ENCODE measurements at places on chromosomes 1 and 21.

- H3K27ac ChIP-seq = no peak overlapping the region
- H3K36me3 ChIP-seq = no peaks in the 10 kb centered on the region
- no peak for DNase-seq
- no peak overlapping the region for H3K4me3 ChIP-seq
- no peaks in the 10 kb centered on the region for H3K4me1 ChIP-seq
These were observed 120.0 kb downstream of the SETD4 start for GRCh38 chr21:35940074-35940927.

DNA sequence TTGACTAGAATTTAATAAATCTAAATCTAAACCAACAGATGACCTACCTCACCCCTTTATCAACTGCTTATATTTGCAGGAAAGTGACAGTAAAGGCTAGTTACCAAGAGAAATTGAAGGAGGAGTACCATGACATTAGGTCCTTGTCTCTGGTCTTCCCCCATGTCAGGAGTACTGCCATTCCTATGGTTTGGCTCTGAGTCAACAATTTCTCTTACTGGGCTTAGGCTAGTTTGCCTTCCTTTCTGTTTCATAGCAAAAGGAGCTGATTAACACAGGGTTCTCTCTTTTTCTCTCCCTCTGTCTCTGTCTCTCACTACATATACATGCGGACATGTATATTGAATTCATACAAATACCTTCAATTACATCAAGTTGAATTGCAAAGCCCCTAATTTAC, 579.9 kb downstream of the DPYD start:
- H3K27ac ChIP-seq = no peak overlapping the region
- H3K36me3 ChIP-seq = no peaks in the 10 kb centered on the region
- H3K27me3 ChIP-seq = peaks cover 2% of the 10 kb centered on the region
- H3K4me1 ChIP-seq = no peaks in the 10 kb centered on the region
- no peak overlapping the region for H3K4me3 ChIP-seq

DNA sequence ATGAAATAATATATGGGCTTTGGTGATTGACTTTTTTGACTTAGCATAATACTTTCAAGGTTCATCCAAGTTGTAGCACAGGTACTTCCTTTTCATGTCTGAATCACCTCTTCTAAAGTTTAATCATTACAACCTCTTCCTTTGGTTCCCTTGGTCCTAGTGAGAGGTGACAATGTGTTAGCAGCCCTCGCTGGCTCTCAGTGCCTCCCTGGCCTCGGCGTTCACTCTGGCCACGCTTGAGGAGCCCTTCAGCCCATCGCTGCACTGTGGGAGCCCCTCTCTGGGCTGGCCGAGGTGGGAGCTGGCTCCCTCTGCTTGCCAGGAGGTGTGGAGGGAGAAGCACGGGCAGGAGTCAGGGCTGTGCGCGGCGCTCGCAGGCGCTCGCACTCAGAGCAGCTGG, 13.0 kb upstream of the RCAN3 start:
- H3K27me3 ChIP-seq = peaks cover 1% of the 10 kb centered on the region
- H3K4me3 ChIP-seq = no peak overlapping the region
- DNase-seq = no peak
- H3K27ac ChIP-seq = no peak overlapping the region
- H3K4me1 ChIP-seq = peaks cover 37% of the 10 kb centered on the region

- no peak overlapping the region for H3K4me3 ChIP-seq
- H3K27me3 ChIP-seq = no peaks in the 10 kb centered on the region
- H3K27ac ChIP-seq = no peak overlapping the region
- no peaks in the 10 kb centered on the region for H3K36me3 ChIP-seq
These were observed 154.8 kb upstream of the CHODL start for GRCh38 chr21:18089786-18090185.

- peak overlapping the region; percentile 74 for H3K27ac ChIP-seq
- DNase-seq = no peak
- H3K4me1 ChIP-seq = peaks cover 66% of the 10 kb centered on the region
- H3K27me3 ChIP-seq = no peaks in the 10 kb centered on the region
- peak overlapping the region; percentile 53 for H3K4me3 ChIP-seq
These were observed 31.5 kb downstream of the SNAP47 start for GRCh38 chr1:227766653-227767277.

DNA sequence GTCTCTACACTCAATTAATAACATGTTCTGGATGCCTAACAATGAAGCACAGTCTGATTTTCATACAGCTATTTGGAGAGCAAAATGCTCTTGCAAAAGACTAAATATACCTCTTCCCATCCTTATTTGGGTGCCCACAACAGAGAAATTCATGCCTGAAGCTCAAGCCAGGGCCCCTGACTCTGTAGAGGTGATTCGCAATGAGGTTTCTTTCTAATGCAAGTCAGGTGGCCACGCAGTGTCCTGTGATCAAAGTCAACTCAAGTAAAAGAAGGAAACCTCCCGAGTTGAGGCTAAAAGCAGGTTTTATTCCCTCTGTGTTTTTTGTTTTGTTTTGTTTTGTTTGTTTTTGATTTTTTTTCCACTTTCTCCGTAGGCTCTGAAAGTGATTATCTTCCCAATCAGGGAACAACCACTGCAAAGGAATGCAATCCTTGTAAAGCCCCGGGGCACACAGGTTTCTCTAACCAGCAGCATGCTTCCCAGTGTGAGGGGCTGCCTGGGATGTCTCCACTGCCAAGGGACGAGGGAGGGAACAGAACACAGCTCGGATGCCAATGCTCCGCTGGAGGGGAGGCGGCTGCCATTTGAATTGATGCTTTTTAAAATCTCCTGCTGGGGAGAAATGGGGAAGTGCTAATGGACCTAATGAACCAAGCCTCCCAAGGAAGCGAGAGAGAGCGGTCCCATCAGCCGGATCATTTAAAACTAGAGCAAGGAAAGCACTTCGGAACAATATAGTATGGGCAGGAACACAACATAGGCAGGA, 73.8 kb upstream of the SSX2IP start:
- H3K4me3 ChIP-seq = no peak overlapping the region
- H3K36me3 ChIP-seq = no peaks in the 10 kb centered on the region
- DNase-seq = no peak
- peaks cover 27% of the 10 kb centered on the region for H3K27me3 ChIP-seq
- peaks cover 2% of the 10 kb centered on the region for H3K4me1 ChIP-seq

DNA sequence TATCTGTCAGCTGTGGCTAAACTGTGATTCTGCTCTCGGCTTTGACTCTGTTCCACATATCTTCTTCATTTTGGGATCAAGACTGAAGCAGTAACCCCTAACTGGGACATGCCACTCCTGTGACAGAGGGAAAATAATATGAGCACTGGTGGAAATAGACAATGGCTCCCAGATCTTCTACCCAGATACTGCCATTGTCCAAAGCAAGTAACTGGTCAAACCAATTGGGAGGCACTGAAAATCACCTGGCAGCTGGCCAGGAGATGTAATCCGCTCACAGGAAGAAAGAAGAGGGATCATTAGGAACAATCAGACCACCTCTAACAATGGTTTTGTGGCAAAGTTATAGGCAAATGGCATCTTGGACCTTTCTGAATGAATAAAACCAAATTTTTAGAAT, 10.7 kb downstream of the SNX7 start:
- H3K27me3 ChIP-seq = no peaks in the 10 kb centered on the region
- no peak overlapping the region for H3K27ac ChIP-seq
- H3K36me3 ChIP-seq = no peaks in the 10 kb centered on the region

DNA sequence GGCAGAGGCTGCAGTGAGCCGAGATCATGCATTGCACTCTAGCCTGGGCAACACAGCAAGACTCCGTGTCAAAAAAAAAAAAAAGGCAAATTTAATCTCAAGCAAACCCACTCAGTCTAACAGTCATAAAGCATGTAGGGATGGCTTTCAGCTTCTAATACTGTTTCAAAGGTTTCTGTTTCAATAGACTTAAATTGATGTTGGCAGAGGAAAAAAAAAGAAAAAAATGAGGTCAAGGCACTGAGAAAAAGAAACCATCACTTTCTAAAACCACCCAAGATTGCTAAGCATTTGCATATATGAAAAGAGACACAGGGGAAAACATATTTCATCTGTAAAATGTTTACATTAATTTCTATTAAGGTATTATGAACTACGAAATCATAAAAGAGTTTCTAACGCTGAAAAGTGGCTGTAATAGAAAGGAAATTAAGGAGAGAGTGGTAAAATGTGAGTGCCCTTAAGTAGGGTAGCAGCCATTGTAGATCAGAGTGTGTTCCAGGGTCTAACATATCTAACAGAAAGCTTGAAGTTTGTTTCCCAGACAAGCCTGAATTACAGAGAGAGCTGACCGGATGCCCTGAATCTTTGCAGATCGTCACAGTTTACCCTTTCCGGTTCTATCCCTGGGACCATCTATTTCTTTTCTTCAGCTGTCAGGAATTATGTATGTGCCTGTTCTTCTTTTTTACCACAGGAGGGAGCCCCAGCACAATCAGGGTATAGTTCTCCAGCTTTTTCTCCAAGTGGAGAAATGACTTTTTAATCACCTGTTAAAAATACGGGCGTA, 70.0 kb downstream of the PLD5 start:
- no peak for DNase-seq
- H3K27ac ChIP-seq = no peak overlapping the region
- H3K4me3 ChIP-seq = no peak overlapping the region

GRCh38 chr21:25733859-25734653, 648 bp downstream of the ATP5PF start:
- H3K4me3 ChIP-seq = peak overlapping the region; percentile 97
- H3K27me3 ChIP-seq = no peaks in the 10 kb centered on the region
- H3K27ac ChIP-seq = peak overlapping the region; percentile 100
- peaks cover 43% of the 10 kb centered on the region for H3K4me1 ChIP-seq
- no peak for DNase-seq

GRCh38 chr21:14877581-14878228, 187.1 kb downstream of the NRIP1 start:
- no peak overlapping the region for H3K4me3 ChIP-seq
- no peaks in the 10 kb centered on the region for H3K36me3 ChIP-seq
- H3K4me1 ChIP-seq = no peaks in the 10 kb centered on the region
- no peak for DNase-seq

DNA sequence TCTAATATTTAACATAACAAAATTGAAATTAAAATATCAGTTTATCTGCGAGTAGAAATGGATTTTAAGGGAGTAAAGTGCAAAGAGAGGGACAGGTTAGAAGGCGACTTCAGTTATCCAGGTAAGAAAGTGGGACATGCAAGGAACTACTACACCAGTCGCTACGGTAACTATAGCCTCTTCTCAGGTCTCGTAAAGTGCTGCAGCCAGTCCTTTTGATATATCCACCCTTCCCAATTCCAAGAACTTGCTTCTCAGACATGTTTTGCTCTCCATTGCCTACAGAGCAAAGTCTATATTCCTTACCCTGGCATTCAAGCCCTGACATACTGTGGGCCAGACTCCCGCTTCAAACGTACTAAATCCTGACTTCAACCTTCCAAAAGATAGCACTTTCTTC, 2.5 kb downstream of the COA7 start:
- peak overlapping the region; percentile 8 for H3K4me3 ChIP-seq
- peaks cover 24% of the 10 kb centered on the region for H3K36me3 ChIP-seq
- peaks cover 32% of the 10 kb centered on the region for H3K4me1 ChIP-seq
- DNase-seq = no peak
- no peaks in the 10 kb centered on the region for H3K27me3 ChIP-seq
- no peak overlapping the region for H3K27ac ChIP-seq

DNA sequence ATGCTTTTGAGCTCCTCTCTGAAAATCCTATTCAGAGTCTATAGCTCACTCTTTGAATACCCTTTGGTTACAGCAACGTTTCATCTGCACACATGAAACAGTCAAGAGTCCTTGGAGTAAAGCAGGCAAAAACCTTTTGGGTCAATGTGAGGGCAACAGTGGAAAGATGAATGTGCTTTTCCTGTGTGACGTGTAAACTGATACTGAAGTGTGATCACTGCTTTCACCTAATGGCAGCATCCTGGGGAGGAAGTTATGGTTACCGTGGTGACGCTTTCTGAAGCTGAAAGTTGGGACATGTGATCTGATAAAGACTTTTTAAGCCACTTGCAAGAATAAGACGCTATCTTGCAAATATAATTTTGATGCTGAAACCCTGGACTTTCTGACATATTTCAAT, 160.0 kb downstream of the SEC16B start:
- no peak overlapping the region for H3K27ac ChIP-seq
- DNase-seq = no peak
- no peaks in the 10 kb centered on the region for H3K27me3 ChIP-seq
- no peaks in the 10 kb centered on the region for H3K36me3 ChIP-seq
- no peaks in the 10 kb centered on the region for H3K4me1 ChIP-seq
- H3K4me3 ChIP-seq = no peak overlapping the region

DNA sequence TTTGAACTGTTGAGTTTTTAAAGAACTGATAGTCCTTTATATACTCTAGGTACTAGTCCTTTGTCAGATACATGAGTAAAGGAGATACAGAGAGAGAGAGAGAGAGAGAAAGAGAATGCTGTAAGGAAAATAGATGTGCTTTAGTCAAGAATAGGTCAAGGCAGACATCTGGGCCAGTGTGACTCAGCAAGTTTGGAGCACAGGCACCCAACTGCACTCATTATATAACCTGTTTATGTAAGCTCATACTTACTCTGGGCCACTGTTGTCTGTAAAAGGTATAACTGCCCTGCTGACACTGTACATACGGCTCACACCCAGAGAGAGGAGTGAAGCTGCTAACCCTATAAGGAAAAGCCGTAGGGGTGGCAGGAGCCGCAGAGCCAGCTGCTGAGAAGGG, 32.2 kb upstream of the AKT3 start:
- DNase-seq = no peak
- H3K27ac ChIP-seq = no peak overlapping the region
- no peak overlapping the region for H3K4me3 ChIP-seq
- H3K4me1 ChIP-seq = no peaks in the 10 kb centered on the region

DNA sequence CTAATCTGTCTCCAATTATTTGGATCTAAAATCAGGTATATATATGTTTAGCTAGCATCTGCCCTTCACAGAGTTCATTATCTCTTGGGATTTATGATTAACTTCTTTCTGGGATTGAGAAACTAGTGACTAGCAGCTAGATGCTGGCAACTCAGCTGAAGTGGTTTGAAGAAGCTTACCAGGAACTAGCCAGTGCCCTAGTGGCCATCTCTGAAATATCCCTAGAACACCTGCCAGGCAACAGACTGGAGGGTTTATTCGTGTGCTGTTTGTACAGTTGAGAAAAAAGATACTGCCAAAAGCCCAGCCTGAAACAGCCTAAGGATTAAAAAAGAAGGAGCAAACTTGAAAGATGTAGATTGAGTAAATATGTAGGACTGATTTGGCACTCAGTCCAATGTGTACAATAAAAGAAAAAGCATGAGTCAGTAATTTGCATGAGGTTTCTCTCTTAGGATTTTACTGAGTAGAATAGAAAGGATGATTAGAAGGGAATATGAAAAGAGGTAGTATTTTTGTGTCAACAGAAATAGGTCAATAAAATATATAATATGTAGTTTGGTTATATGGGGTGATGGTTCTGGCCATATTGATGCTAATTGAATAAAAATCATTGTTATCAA, 1144.6 kb upstream of the ADGRL2 start:
- DNase-seq = no peak
- no peaks in the 10 kb centered on the region for H3K27me3 ChIP-seq
- H3K27ac ChIP-seq = no peak overlapping the region
- H3K36me3 ChIP-seq = no peaks in the 10 kb centered on the region
- H3K4me1 ChIP-seq = no peaks in the 10 kb centered on the region
- no peak overlapping the region for H3K4me3 ChIP-seq

DNA sequence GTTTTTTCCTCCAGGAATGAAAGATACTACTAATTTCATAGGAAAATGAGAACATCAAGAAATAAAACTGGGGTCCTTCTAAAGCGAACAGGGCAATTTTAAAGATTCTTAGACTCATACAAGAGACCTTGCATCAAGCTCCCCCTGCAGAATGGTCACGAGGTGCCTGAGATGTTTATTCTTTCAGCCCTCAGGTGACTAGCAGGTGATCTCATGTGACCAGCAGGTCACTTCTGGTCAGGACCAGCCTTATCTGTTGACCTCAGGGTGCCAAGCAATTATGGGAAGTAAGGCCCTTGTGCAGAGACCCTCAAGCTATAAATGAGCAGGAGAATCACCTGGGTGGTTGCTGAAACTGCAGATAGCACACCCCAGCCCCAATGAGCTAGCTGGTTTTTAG, 20.6 kb upstream of the TMEM51 start:
- H3K4me1 ChIP-seq = peaks cover 3% of the 10 kb centered on the region
- H3K27ac ChIP-seq = no peak overlapping the region
- no peak overlapping the region for H3K4me3 ChIP-seq
- DNase-seq = no peak
- H3K27me3 ChIP-seq = peaks cover 33% of the 10 kb centered on the region
- no peaks in the 10 kb centered on the region for H3K36me3 ChIP-seq

Data from activated T-helper 1 cell treated with anti-CD3 and anti-CD28 coated beads, Interleukin-12 subunit alpha, Interleukin-12 subunit beta, Interleukin-2, Interleukin-4 antibody, amounts not matched to agents 30 ng/mL and 10 ng/mL and 1 ng/mL, durations not matched to agents 14 hours and 24 hours and 36 hours (primary cell).